ENCODE measurements at places on chromosomes 16 and 17.
A peak's percentile ranks its signal among the peaks of the same experiment; 100 is the strongest.

DNA sequence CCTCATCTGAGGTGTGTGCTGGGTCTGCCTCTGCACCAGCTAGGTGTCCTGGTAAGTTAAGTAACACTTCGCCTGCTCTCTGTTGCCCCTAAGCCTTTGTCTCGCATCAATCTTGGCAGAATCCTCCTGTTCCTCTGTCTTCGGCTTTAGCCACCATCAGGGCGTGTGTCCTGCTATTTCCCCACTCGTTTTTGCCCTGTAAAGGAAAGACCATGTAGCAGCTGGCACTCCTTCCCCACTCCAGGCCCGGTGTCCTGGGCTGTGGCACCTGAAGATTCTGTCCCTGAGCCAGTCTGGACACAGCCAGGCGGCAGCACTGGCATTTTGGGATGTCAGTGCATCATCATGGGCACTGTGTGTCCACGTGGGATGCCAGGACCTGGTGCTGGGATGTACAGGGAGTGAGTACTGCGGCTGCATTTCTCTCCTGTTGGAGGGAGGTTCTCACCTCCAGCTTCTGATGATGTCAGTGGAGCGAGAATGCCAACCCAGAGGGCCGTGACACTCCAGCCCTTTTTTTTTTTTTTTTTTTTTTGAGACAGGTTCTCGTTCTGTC lies 26.2 kb upstream of the FOXK2 start:
- no peak for DNase-seq

DNA sequence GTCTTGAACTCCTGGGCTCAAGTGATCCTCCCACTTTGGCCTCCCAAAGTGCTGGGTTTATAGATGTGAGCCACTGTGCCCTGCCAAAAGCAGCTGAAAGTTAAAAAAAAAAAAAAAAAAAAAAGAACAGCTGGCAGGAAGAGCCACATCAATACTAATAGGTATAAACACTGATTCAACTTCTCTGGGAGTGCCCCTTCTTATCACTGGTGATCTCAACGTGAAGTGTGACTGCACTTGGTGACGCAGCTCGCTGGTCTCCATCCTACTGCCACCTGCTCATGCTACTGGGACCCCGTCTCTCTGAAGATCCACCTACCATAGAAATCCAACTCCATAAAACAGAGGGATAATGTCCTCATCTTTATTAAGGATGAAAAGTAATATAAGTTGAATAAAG lies 40.8 kb downstream of the RNF157 start:
- no peak for DNase-seq

DNA sequence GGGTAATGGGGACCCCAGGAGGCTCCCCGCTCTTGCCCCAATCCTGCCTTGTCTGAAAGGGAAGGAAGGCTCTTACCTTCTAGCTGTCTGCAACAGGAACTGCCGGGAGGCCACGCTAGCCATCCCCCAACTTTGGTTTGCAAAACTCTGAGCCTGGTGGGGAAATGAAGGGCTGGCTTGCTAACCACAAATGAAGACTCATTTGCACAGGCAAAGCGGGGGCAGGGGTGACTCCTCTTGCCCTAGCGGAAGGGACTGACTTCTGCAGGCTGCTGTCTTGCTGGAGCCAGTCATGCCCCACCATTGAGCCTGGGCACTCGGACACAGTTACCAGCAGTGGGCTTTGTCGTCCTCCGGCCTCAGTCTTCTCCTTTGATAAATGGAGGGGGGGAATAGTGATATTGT lies 52.6 kb downstream of the PLCG2 start:
- DNase-seq: peak; percentile 74

DNA sequence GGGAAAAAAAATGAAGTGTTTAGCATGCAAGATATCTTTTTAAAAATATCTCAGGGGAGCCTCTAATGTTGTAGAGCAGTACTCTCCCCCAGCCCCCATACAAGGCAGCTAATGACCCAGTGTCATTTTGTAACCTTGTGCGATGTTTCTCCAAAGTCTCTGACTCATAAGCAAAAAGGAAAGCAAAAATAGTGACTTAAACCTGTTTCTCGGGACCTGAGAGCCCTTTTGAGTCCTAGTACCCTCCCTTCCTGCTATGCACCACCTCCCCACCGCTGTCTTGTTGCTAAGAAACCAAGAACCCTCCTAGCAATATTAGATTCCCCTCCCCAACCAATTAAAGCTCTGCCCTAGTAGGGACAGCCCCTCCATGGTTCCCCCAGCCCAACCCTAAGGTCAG lies 2.8 kb downstream of the MYCBPAP start:
- DNase-seq: no peak

- no peak for DNase-seq
Observed at GRCh38 chr17:21124086-21124485, 2.7 kb upstream of the DHRS7B start.

- DNase-seq: no peak
Observed at GRCh38 chr17:73758245-73758644, 114.0 kb upstream of the SDK2 start.

- no peak for DNase-seq
Observed at GRCh38 chr16:71648921-71649320, 22.9 kb downstream of the MARVELD3 start.

- DNase-seq: no peak
Observed at GRCh38 chr17:27665549-27665948, 34.6 kb downstream of the LGALS9 start.

- DNase-seq: no peak
Observed at GRCh38 chr16:31367853-31368252, 12.9 kb downstream of the ITGAX start.

DNA sequence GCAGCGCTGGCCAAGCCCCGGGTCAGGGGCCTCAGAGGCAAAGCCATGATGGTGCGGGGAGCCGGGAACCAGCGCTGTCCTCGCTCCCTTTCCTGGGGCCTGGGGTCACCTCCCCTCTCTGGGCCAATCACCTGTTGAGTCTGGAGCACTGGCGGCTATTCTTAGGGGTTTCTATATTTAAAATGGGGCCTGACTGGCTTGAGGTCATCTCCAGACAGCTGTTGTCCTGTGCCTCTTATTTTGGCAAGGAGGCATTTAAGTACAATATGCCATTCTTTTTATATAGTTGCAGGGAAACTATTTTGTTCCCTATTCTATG lies at the start of gene COX6A2:
Gene COX6A2 (minus strand): TSS at position 82 of the 319 bp plus-strand sequence. CDS start 35 bp downstream, at position 47.
- DNase-seq: no peak

GRCh38 chr16:77868478-77868877 lies 80.1 kb downstream of the VAT1L start:
- no peak for DNase-seq

DNA sequence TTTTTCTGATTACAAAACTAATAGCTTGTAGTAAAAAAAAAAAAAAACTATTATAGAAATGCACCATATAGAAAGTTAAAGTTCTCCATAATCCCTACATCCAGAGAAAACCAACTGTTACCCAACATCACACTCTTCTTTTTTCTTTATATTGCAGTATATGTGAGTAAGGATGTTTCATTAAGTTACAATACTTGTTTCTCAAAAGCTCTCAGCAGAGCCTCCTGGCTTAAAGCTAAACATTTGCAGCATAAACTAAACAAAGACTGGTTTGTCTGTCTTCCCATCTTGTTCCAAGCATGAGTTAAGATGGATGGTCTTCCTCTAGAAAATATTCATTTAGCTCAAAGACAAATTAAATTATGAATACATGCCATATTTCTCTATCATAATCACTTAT lies 25.2 kb downstream of the GRB2 start:
- no peak for DNase-seq

Measured in fibroblast of skin of right biceps (primary cell).